ENCODE measurements at places on chromosomes 3 and 15.
A peak's percentile ranks its signal among the peaks of the same experiment; 100 is the strongest.

DNA sequence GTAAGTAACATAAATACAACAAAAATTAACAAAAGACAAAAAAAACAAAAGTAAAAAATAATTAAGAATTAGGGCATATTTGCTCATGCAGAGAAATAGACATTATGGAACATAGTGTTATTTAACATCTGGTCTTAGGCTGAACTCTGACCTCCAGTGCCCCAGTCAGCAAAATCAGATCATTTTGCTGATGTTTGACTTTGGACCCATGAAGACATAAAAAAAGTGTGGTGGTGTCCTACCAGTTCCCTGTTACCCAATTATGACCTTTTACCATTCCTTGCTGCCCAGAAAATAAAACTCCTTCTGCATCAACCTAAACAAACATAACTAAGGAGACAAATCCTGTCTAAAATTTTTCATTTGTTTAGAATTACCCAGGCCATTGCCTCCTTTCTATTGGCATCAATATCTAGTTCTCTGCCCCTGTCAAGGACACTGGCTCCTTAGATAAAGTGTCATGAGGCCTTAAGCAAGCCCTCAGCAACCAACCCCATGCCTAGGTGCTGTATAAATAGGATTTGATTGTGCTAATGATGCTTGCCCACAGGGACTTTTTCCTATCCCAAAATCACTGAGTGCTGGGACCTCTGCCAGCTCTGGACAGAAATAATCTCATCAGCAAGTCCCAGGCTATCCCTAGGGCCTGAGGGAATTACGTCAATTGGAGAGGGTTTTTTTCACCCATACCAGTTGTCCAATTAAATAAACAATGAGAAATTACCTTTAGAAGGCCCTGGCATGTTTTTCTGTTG, 334.5 kb upstream of the UMPS start:
- no peak for DNase-seq

DNA sequence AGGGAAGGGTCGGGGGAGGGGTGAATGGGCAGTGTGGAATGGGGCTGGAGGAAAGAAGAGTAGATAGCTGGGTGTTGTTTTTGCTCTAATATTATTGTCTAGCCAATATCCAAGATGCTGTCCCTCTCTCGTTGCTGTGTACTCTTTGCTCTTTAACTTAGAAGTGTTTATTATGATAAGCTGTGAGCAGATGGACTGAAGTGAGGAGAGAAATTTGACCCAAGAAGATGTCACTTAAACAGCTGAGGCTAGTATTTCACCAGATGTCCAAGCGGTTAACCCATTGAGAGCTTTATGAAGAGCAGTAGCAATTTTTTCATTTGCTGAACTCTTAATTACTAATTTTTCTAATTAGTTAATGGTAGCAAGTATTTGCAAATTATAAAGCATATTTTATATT, 212.2 kb upstream of the TP63 start:
- no peak for DNase-seq

DNA sequence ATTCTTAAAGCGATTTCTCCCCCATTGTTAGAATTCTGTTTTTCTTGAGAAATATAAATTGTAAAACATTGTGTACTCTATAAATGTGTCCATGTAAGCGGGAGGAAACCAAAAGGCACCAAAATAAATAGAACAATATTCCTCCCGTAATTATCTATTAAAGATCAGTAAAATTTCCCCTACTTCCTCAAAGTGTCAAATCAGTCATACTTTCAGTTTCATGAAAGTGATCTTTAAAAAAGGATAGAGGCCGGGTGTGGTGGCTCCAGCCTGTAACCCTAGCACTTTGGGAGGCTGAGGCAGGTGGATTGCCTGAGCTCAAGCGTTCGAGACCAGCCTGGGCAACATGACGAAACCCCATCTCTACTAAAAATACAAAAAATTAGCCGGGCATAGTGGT, 278.9 kb downstream of the MECOM start:
- no peak for DNase-seq

- no peak for DNase-seq
Measured at GRCh38 chr3:159114582-159114981, 312.7 kb downstream of the MFSD1 start.

DNA sequence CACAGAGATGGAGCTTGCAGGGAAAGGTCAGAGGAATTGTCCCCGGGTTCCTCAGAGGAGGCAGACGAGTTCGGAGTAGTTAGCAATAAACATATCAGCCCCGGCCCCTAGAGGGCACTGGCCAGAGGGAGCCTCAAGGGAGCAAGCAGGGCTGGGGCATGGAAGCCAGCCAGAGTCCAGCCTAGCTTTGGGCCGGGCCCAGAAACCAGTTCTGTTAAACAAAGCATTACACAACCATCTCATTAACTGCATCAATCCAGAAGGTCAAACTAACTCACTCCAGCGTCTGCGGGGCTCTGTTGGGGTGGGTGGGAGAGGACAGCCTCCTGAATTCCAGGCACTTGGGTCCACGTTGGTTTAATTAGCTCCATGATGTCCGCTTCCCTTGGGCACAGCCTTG, 41.0 kb upstream of the IREB2 start:
- DNase-seq = no peak

- DNase-seq = no peak
Measured at GRCh38 chr3:31064021-31064420, 169.6 kb upstream of the GADL1 start.

GRCh38 chr3:125055331-125055912, 375 bp downstream of the HEG1 start:
- no peak for DNase-seq

GRCh38 chr3:158912621-158913020, 110.8 kb downstream of the MFSD1 start:
- DNase-seq = no peak

DNA sequence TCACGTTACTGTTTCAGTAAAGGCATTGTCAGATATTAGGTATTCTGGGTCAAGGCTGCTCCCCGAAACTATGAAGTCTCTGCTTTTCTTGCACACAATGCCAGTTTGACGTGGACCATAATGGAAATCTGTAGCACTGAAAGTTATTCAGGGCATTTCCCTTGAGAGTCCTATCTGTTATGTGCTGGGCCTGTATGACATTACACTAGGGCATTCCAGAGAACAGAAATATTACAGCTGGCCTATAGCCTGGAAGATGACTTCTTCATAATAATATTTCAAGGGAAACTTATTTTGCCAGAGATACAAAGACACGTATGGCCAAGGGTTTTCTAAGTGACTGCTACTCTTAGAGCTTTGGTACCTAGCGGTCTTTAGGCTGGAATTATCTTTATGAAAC, 613.6 kb upstream of the CBLB start:
- DNase-seq = no peak

- peak; percentile 68 for DNase-seq
Measured at GRCh38 chr3:38003371-38003816, 12.8 kb downstream of the VILL start.

DNA sequence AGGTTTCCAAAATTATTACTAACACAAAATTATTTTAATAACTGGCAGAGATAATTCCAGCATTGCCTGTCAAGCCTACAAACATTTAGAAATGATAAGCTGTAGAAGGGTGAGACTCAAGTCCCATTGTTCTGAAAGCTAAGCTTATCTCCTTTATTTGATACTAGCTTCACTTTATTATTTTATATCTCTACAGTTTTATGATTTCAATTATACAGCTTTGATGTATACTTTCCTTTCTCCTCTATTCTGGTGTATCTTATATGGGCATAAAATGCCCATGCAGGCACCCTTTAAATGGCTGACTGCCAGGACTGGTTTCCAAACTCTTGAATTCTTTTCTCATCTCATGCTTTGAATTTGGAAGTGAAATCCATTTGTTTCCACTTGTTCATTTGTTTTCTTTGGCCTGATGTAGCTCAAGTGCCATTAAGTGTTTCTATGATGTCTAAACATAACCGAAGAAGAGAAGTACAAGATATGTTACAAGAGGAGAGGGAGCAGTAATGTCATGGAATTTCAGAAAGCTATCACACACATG, 372.1 kb upstream of the ARHGEF26 start:
- no peak for DNase-seq

GRCh38 chr3:186167646-186168395, 58.9 kb upstream of the ETV5 start:
- DNase-seq = no peak

DNA sequence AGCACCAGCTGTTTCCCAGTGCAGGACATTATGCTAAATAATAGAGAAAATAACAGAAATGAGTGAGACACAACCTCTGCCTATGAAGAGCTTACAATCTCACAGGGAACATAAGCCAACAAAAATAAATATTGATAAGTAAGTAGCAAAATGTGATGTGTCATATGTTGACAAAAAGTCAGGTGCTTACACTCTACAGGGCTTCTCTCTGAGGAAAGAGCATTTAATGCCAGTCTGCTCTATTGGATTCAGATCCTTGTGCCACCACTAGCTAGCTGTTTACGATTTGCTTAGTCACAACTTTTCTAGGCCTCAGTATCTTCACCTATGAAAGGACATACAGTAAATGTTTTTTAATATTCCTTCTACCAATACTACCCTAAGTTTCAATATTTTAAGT, 500.9 kb upstream of the NAALADL2 start:
- no peak for DNase-seq

- no peak for DNase-seq
Measured at GRCh38 chr3:132317229-132317948, at the start of gene ACP3. Gene ACP3, plus strand, starts transcription at chr3:132317407. Its CDS starts 50 bp downstream, at chr3:132317457.

GRCh38 chr15:75203017-75203907, 1.6 kb downstream of the C15orf39 start:
- DNase-seq = no peak

GRCh38 chr3:107939691-107940442, 151.0 kb downstream of the CD47 start:
- DNase-seq = no peak

DNA sequence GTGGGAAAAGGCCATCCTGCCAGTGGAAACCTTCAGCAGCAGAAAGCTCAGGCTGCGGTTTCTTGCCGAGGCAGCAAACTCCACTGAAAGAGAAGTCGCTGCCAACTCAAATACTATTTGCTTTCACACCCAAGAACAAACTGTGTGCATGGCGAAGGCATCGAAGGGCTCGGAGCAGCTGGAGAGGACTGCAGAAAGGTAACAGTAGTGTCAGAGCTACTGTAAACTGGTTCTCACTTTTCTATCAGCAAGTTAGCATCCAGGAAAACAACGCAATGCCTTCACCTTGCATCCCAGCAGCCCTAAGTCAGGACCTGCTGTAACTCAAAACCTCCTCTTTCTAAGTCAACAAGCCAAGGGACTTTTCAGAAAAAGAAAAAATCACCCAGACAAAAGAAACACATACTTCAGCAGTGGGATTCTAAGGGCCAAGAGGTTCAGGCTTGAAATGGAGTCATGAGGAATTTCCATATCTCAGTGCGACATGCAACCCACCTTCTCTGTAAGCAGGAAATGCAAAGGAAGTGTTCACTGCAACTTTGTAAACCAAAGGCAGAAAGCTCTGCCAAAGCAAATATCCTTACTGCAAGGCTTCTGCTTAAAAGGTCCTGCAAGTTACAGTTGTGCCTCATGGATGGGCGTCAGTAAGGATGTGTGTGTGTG, 193.5 kb downstream of the FOXP1 start:
- no peak for DNase-seq

DNA sequence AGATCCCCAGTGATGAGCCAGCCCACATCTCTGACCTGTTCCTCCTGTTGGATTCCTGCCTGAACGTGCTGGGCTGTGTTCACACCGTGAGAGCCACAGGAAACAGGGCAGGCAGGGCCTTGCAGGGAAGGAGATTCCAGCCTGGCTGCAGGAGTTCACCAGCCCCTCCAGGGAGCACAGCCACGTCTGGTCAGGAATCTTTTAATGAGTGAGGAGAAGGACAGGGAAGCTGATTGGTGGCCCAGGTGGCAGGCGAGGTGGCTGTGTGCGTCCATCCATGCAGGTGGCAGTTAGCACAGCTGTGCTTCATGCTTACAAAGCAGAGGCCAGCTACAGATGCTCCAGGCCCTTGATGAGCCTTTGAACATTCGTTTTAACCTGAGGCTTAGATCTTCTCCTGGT, 10.5 kb downstream of the LRRK1 start:
- no peak for DNase-seq

GRCh38 chr3:43201581-43201980, 84.8 kb upstream of the SNRK start:
- DNase-seq = no peak

GRCh38 chr3:39050029-39050428, 1.7 kb downstream of the SCN11A start:
- DNase-seq = no peak

GRCh38 chr15:92074101-92074500, 220.6 kb downstream of the SLCO3A1 start:
- DNase-seq = no peak

DNA sequence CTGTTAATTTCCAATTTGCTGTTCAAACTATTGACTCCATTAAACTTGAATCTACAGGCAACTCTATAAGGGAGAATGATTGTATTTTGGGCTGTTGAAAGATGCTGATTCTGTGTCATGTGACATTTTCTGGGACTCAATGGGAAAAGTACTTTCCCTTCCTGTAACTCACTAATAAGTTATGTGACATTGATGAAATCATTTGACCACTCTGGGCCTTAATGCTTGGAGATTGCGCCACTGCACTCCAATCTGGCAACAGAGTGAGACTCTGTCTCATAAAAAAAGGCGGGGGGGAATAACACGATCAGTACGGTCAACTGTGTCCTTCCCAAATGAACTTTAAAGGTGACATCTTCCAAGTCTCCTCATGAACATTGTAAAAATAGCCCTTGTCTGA, 215.2 kb upstream of the SGO1 start:
- DNase-seq = no peak

DNA sequence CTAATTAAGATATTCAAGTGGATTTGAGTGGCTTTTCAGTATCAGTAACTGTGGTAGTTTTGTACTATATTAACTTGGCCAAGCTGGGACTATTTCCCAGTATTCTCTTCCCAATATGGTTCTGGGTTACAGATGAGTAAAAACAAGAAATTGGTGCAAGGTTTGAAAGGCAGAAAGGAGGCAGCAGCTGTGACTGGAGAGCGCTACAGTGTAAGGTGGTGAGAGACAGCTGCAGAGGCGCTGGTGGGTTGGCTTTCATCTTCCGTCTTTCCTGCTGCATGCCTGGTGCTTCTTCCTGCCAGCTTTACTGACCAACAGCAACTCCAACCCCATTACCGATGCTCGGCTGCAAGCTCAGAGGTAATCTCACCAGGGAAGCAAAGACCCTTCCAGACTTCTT, 9.8 kb downstream of the DPH3 start:
- DNase-seq = no peak

GRCh38 chr15:38522922-38523321, 41.7 kb downstream of the RASGRP1 start:
- DNase-seq = no peak

GRCh38 chr3:187293516-187294430, 2.2 kb upstream of the MASP1 start:
- DNase-seq = no peak

DNA sequence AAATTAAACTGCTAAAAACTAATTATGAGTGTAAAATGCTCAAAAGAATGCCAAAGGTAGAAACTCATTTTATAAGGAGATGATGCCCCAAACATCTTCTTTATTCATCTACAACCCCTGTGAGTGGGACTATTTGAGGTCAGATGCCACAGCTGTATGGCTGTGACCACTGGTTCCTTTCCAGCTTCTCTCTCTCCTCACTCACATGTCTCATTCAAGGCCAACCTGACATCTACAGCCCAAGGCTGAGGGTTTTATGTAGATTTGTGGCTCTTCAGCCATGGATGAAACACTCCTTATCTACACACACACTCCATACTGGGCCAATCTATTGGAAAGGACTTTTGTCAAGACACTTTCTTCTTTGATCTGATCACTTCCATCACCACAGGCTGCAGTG, 231.3 kb downstream of the KCNMB2 start:
- no peak for DNase-seq

Measured in D721Med (cell line).